ENCODE measurements at places on chromosomes 2 and 18.
A peak's percentile ranks its signal among the peaks of the same experiment; 100 is the strongest.

- no peak for DNase-seq
Observed at GRCh38 chr2:219628986-219629901, 1.8 kb downstream of the SLC4A3 start.

DNA sequence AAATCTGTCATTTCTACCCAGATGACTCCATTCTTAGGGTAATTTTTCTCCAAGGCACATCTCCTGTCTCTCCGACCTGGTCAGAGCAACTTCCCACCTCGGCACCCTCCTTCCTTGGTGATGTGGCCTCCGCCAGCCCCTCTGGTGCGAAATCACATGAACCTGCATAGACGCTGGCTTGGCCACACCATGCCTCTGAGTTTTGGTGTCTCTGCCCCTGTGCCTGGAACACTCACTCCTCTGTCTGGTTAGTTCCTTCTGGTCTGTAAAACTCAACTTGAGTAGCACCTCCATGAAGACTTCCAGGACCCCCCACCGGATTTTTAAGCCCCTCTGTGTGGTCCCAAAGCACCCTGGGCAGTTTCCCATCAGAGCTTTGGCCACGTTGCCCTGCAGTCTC lies 83.2 kb upstream of the OTOS start:
- no peak for DNase-seq

DNA sequence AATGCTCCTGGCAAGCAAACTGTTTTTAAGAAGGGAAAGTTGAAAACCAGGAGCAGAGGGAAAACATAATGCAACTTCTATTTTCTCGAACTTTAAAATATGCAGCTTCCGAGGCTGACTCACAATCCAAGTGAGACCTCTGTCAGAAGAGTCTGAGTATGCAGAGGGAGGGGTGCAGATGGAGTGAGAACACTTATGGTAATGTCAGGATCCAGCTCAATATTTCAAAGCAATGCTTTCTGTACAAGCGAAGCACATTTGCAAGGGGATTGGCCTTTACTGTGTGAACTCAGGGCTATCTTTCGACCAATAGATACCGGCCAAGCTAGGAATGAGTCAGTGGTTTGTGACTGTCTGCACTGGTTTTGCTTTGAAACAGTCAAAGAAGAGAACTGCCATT lies 242.7 kb downstream of the CNTNAP5 start:
- peak; percentile 38 for DNase-seq

GRCh38 chr2:172329774-172330671 lies 97.4 kb upstream of the ITGA6 start:
- DNase-seq, result no peak

- no peak for DNase-seq
Observed at GRCh38 chr18:56843241-56843640, 192.1 kb downstream of the WDR7 start.

GRCh38 chr2:241202681-241203080 lies 14.2 kb downstream of the ANO7 start:
- DNase-seq, result no peak

GRCh38 chr18:49521216-49521835 lies 34.3 kb upstream of the C18orf32 start:
- DNase-seq, result no peak

DNA sequence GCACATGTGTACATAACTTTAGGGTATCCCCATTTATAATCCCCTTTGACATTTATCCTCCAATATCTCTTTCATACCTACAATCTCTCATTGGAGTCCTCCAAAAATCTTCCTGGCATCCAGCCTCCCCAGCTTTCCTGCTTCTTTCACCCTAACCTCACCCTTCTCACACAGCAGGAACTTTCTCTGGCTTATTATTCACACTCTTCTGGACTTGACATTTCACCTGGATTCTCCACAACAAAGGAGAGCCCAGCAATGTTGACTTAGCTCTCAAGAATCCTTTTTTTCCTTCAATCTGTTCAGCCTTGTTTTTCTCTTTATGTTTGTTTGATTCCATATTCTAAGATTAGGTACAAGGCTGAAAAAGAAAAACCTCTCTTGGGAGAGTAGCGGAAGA lies 783.6 kb upstream of the ACVR2A start:
- no peak for DNase-seq

DNA sequence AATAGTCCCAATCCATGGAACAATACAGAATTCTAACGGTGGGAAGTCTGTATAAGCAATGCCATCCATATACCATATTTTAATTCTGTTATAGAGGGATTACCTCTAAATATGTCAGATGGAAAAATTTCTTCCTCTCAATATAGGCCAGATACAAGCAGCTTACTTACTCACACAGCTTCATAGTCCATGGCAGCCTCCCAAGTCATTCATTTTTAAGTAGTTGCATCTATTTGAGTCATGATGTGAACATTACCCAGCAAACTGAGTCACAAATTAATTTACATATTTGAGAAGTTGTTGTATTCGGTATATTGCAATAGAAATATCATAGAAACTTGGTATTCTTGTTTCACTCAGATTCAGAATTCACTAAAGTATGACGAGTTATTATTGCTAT lies 20.3 kb downstream of the TBR1 start:
- DNase-seq, result peak; percentile 92

- DNase-seq, result no peak
Observed at GRCh38 chr2:175580652-175581051, 399.1 kb upstream of the ATP5MC3 start.

DNA sequence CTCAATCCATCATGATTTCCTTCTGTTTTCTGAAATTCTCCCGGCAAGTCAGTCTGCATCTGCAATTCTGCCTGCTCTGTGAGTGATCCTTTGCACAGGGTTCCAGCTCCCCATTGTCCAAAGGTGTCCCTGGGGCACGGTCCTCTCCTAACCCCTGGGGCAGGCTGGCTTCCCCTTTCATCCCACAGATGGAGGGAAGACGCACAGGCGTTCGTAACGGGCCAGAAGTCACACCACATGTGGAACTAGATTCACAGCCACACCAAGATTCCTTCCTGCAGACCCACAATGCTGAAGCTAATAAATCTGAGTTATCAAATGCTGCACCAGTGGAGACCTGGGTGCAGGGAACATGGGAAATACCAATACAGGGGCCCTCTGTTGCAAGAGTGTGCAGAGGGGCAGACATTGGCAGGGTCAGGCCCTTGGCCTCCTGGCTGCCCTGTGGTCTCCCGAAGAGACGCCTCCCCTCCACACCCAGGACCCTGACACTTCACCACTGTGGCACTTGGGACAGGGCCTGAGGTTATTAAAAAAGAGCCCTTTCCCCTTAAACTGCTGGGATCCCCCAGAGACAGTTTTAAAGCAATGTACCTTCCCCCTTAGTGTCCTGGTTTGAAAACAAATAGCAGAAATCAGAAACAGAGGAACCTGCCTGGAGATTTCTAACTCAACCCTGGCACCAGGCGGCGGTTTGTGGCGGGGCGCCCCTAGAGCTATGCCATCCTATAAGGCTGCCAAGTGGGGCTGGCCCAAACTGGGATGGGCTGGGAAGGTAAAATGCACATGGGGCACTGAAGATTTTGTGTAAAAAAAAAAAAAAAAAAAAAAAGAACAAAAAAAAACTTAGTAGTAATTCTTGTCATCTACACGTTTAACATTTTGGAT lies 15.4 kb downstream of the ZNF516 start:
- DNase-seq, result no peak

DNA sequence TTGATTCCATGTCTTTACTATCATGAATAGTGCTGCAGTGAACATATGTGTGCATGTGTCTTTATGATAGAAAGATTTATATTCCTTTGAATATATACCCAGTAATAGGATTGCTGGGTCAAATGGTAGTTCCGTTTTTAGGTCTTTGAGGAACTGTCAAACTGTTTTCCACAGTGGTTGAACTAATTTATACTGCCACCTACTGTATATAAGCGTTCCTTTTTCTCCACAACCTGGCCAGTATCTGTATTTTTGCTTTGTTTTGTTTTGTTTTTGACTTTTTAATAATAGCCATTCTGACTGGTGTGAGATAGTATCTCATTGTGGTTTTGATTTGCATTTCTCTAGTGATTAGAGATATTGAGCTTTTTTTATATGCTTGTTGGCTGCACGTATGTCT lies 641.6 kb downstream of the SUCLG1 start:
- DNase-seq, result peak; percentile 7

- DNase-seq, result no peak
Observed at GRCh38 chr18:28715206-28715605, 538.3 kb upstream of the CDH2 start.

DNA sequence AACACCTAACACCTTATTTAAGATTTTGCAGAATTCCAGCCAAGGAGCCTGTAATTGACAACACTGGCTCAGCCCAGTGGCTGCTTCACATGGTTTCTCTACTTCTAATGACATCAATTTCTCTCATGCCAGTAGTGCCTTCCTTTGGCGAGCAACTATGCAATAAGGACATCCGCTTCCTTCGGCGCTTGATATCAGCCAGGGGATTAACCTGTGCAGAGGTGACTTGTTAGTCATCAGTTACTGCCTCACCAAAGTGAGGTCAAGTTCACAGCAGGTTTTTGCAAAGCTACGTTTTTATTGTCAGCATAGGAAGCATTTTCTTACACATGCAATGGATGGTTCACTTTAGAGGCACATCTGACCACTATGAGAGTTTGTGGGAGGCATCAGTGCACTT lies 24.0 kb upstream of the EDAR start:
- no peak for DNase-seq

DNA sequence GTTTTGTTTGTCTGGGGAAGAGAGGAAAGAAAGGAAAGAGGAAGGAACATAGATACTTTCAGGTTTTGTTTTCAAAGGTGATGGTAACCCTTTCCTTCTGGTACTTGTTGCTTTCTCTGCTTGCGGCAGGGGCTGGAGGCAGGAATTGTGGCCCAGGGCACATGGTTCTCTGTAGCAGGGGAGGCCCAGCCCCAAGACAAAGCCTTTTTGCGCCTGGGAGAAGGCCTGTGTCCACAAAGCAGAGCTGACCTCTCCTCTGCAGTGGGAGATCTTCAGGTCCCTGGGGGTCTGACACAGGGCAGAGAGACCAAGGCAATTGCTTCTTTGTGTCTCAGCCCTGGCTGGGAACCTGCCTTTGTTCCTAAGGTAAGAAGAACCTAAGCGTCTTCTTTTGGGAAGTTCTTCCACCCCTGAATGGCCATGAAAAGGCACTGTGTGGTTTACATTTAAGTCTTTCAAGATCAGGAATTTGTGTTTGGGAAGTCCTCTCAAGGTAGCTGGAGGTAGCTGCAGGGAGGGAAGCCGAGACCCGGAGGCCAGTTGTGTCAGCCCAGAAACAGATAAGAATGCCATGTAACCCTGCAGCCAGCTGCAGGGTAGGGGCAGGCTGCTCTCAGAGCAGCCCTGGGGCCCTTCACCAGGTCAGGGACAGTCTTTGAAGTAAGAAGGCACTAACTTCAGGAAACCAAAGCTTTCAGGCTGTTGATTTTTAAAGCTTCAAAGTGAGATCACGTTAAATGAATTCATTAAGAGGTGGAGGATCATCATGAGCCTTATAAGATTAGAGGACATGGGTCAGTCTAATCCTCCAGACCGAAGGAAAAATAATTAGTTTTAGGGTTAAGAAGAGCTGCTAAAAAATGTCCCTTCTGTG lies 119.3 kb downstream of the STPG4 start:
- no peak for DNase-seq

GRCh38 chr18:67805261-67805660 lies 288.7 kb upstream of the DSEL start:
- DNase-seq, result no peak

GRCh38 chr18:10705291-10705690 lies 179.5 kb downstream of the NAPG start:
- no peak for DNase-seq

DNA sequence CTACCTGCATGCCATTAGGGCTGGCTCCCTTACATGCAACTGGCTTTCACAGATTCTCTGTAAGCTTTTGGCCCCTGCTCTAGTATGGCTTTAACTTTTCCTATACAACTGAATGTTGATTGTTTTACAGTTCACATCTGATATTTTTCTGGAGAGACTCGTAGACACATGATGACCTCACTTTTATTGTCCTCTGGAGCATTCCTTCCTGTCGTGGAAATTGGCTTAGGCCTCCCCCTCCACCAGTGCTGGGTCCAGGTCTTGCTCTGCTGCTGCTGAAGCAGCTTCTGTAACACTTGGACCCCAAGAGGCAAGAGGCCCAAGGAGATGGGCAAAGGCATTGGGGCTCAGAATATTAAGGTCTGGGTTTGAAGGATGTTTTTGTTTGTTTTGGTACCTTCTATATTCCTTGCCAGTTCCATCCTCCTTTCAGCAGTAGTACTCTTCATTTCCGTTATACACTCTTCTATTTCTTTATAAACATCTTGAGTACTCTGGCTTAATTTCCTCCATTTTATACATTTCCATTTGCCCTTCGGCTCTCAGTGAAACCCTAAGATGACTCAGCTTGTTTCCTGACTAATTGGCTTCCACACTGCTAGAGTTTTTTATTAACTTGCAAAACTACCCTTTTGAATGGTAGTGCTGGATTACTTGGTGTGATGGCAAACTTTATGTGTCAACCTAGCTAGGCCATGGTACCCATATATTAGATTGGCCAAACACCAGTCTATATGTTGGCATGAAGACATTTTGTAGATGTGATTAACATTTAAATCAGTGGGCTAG lies 219.8 kb downstream of the CDCA7 start:
- peak; percentile 7 for DNase-seq

GRCh38 chr2:222835143-222835822 lies 25.6 kb upstream of the ACSL3 start:
- DNase-seq, result no peak

- peak; percentile 60 for DNase-seq
Observed at GRCh38 chr18:48230467-48231113, 178.6 kb downstream of the ZBTB7C start.

DNA sequence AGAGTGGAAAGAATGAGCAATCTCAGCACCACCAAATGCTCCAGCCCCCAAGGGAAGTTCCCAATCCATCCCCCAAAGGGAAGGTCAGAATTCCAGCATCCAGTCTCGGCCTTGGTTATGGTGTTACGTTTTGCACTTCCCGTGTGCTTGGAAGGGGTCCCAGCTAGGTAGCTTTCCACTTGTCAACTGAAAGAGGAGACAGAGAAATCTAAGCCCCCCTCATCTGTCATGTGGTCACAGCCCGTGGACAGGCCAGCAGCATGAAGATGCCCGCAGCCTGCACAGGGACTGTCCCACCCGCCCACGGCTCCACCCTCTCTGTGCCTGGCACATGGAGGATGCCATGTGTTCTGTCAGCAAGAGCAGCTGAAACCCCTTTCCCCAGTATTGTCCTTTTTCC lies 32.1 kb downstream of the RHOB start:
- DNase-seq, result no peak

DNA sequence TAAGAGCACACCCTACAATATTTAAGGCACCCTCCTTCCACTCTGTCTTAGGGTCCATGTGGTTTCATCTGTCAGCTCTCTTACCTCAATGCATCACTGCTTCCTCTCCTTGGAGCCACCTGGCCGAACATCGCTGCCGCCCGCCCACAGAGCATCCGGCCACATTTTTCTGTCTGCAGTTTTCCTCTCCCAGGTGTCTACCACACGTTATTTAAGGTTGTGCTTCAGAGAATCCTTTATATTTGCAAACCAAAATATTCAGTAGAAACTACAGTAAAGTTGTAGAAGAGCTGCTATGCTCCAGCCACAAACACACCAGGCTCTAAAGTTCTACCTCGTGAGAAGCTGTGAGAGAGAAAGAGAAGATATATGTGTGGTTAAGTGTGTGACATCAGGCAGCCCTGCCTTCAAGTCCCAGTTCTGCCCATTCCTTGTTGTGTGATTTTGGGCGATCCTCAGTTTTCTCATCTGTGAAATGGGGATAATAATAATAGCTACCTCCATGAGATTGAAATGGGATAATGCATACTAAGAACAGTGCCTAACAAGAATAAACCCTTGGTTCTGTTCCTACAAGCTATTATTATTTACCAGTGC lies 4.9 kb upstream of the STK17B start:
- no peak for DNase-seq

Measured in RKO (cell line).